ENCODE measurements at places on chromosomes 16 and 17. TPM values are rescaled to one million over a fixed set of nuclear protein-coding genes. Genes with fewer than 3 reads are reported as not detected.

DNA sequence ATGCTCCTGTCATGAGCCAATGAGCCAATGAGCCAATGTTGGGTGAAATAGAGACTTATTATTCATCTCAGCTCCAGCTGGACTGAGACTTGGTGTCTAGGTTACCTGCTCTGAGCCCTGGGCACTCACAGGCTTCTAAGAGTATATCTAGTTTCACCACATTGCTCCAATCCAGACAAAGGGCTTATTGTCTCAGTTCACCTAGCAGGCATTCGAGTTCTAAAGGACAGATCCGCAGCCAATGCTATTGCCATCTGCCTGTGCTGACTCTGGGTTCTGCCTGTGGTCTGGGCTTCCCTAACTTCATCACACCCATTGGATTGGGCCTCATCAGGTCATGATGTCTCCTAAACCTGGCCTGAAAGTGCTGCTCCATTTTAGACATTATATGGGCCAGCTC lies 66.1 kb upstream of the HS3ST4 start:
- H3K4me1 ChIP-seq: no peaks in the 10 kb centered on the region
- peaks cover 3% of the 10 kb centered on the region for H3K36me3 ChIP-seq
- DNase-seq: no peak
- no peak overlapping the region for H3K4me3 ChIP-seq
- no peak overlapping the region for H3K27ac ChIP-seq
- H3K27me3 ChIP-seq: no peaks in the 10 kb centered on the region

DNA sequence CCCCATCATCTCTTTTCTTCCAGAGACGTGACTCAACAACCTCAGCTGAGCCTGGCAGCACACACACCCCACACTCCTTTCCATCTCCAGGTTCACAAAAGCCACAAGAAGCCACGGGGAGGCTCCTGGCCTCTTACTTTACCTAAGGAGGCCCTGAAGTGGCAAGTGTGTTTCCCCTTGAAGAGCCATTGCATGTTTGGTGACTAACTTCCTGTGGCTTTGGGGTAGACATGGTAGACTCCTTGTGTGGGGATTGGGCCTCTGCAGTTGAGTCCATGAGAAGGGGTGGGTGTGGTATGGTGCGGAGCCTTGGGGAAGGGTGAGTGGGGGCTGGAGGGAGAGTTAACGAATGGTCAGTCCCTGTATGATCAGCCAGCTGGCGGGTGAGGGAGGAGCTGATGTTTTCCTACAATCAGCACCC lies 24.2 kb downstream of the SAP30BP start:
- peaks cover 57% of the 10 kb centered on the region for H3K4me1 ChIP-seq
- peak overlapping the region; percentile 76 for H3K27ac ChIP-seq
- H3K4me3 ChIP-seq: peak overlapping the region; percentile 51

DNA sequence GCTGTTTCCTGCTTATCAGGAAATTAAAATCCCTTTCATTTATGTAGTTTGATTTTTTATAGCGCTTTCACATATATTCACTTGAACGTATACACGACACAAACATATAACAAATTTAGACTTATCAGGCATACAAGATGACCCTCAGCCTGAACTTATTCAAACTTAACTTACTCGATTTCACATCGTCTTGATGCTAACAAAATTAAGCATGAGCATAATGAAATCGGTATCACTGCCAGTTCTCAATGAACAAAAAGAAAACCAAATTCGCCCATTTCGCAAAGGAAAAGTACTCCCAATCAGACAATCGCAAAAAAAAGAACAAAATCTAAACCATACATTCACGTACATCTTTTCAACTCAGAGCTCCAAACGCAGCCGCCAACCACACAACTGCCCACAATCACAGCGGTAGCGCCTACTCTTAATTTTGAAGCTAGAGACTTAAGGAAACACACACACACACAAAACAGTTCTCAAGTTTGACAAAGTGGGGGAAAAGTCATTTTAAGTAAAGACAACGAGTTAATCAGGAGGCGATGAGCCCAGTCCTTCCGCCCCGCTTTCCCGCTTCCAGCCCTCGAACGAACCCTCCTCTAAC lies 1.1 kb downstream of the GJC1 start:
- H3K4me1 ChIP-seq: peaks cover 11% of the 10 kb centered on the region
- H3K27me3 ChIP-seq: peaks cover 51% of the 10 kb centered on the region
- peak overlapping the region; percentile 85 for H3K4me3 ChIP-seq
- H3K36me3 ChIP-seq: no peaks in the 10 kb centered on the region

DNA sequence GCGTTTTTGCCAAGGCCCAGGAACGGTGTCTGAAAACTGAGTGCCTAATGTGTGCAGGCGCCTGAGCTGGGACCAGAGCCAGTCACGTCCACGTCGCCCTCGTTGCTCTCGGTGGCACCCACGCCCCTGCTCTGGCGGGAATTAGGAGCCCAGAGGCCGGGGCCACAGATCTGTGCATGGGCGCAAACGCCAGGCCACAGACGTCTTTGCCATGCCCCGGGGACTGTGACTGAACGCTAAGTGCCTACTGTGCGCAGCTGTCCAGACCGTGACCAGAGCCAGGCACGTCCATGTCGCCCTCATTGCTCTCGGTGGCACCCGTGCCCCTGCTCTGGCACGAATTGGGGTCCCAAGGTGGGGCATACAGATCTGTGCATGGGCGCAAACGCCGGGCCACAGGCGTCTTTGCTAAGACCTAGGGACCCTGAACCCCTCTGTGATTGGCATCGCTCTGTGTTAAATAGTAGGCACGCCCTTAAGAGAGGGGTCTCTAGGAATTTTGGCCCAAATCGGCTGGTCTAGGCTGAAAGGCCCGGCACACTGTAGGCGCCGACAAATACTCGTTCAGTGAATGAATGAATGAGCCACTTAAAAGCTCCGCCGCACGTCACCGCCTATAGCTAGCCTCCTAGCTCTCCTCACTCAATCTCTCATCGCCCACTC lies 827 bp upstream of the UBALD1 start:
- peaks cover 1% of the 10 kb centered on the region for H3K36me3 ChIP-seq
- H3K27ac ChIP-seq: peak overlapping the region; percentile 84
- peaks cover 45% of the 10 kb centered on the region for H3K4me1 ChIP-seq
- no peaks in the 10 kb centered on the region for H3K27me3 ChIP-seq
- peak overlapping the region; percentile 89 for H3K4me3 ChIP-seq

DNA sequence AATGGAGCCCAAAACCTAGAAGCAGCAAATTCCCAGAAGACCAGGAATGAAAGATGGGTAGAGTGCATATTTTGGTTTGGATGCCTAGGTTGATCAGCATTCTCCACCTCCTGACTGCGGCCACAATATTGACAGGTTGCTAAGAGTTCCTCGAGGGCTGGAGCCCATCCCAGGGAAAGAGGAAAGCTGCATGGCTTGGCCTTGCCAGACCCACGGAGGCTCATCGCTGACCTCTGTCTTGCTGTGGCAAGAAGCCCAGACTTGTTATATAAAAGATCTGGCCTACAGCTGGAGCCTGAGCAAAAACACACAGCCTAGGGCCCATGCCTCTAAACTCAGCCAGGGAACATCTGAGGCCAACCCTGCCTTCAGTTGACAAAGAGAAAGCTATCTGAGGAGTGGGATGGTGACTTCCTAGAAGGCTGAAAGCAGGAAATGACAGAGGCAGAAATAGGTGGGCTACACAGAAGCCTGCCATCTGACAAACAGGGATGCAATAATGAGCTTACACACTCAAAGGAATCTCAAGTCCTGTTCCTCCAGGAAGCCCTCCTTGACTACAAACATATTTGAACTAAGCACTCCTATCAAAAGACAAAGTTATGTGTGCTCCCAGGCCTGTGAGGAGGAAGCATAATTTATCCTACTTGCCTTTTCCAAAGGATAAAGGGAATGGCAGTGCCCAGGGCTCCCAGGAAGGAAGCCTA lies 22.5 kb upstream of the SLC35B1 start:
- H3K4me3 ChIP-seq: no peak overlapping the region
- H3K27ac ChIP-seq: peak overlapping the region; percentile 65
- H3K4me1 ChIP-seq: peaks cover 37% of the 10 kb centered on the region
- peaks cover 5% of the 10 kb centered on the region for H3K36me3 ChIP-seq
- no peak for DNase-seq

GRCh38 chr17:63775420-63775819 lies 1.4 kb downstream of the DDX42 start:
- no peak for DNase-seq
- peaks cover 69% of the 10 kb centered on the region for H3K4me1 ChIP-seq
- H3K4me3 ChIP-seq: peak overlapping the region; percentile 97
- H3K27me3 ChIP-seq: no peaks in the 10 kb centered on the region
- peaks cover 10% of the 10 kb centered on the region for H3K36me3 ChIP-seq

Gene TBX4
- total RNA-seq: not detected

Gene CDH15
- not detected for total RNA-seq

Gene RDM1
- total RNA-seq: 7.6 TPM

Gene CTRB2
- not detected for total RNA-seq

Data from activated T-cell treated with anti-CD3 and anti-CD28 coated beads, Interleukin-2, amount 50 U/mL, for 72 hours (primary cell).